Suppressor macrophage treated with lipopolysaccharide for 4 hours (primary cell): ENCODE measurements at places on chromosomes 7 and 10.
A peak's percentile ranks its signal among the peaks of the same experiment; 100 is the strongest.

DNA sequence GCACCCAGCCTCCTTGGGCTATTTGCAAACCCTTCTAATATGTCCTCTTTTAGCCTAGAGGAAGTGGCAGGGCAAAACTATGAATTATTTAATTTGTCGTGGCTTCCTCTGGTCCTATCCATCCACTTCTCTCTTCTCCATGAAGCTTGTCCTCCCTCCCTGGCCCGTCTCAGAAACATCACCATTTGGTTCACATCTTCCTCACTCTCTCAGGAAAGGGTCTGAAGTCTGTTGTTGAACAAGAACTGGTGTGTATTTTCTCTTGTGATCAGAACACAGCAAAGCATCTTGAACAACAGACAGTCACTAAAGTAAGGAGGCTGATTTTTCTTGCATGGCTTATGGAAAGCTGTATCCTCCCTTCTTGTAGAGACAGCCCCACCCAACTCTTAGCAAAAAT, 550.1 kb upstream of the NRP1 start:
- DNase-seq: no peak

DNA sequence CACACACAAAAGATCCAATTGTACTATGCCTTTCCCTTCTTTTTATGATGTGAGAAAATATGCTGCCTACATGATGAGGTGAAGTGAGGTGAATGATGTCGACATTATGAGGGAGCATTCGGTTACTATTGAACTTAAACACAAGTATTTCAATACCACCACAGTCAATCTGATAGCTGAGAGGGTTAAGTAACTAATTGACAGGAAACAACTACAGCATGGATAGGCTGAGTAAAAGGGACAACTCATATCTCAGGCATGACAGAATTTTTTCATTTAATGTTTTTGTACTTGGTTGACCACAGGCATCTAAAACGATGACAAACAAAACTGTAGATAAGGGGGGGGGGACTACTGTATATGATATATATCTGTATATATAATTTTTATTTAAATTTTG, 488.9 kb downstream of the SH2D4B start:
- DNase-seq: no peak

GRCh38 chr7:433558-433957, 86.1 kb downstream of the PDGFA start:
- DNase-seq: no peak

DNA sequence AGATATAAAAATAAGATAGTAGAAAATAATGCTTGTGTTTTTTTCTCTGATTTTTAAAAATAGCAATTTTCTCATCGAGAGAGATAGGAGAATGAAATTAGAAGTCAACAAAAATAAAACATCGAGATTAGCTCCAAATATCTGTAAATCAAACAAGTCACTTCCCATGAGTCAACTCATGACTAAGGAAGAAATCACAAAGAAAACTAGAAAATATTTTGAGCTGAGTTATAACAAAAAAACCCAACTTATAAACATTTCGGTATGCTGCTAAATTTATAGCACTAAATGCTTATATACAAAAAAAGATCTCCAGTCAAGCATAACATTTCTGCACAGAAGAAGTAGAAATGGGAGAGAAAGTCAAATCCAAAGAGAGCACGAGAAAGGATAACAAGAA, 140.1 kb downstream of the ITGA8 start:
- no peak for DNase-seq

- peak; percentile 96 for DNase-seq
Measured at GRCh38 chr7:12686234-12686890, 1.1 kb upstream of the ARL4A start.

DNA sequence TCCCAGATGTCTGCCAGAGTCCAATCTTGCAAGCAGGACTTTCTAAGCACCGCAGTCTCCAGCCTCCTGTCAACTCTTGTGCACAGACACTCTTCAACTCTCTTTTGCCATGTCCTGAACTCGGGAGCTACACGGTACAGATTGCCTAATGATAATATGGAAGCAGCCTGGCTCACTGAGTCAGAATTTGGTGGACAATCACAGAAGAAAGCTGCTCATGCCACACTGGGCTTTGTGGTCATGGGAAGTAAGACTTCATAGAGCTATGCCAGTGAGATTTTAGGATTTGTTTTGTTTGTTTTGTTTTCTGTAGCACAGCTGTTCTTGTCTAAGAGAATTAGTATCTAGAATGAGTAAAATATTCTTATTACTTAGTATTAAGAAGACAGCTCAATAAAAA, 144.1 kb upstream of the PRSS58 start:
- no peak for DNase-seq

DNA sequence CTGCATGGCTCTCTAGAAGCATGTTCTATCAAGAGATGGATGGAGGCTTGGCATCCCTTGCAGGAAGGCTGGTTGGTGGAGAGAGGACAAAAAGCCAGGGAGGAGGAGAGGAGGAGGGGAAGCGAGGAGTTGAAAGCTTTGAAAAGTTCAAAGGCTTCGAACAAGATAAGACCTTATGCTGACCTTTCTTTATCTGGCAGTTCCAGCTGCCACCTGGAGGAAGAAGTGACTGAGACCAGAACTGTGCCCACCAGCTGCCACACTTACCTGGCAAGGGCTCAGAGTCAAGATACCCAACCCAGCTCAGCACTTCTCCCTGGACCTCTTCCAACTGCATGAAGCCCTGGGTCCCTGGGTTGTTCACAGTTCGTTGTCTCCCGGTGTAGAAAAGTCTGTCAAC, 14.8 kb downstream of the CCL24 start:
- DNase-seq: no peak

GRCh38 chr7:131608116-131608500, 51.7 kb upstream of the PODXL start:
- DNase-seq: no peak

GRCh38 chr10:10500937-10501336, 516.7 kb upstream of the CELF2 start:
- no peak for DNase-seq

DNA sequence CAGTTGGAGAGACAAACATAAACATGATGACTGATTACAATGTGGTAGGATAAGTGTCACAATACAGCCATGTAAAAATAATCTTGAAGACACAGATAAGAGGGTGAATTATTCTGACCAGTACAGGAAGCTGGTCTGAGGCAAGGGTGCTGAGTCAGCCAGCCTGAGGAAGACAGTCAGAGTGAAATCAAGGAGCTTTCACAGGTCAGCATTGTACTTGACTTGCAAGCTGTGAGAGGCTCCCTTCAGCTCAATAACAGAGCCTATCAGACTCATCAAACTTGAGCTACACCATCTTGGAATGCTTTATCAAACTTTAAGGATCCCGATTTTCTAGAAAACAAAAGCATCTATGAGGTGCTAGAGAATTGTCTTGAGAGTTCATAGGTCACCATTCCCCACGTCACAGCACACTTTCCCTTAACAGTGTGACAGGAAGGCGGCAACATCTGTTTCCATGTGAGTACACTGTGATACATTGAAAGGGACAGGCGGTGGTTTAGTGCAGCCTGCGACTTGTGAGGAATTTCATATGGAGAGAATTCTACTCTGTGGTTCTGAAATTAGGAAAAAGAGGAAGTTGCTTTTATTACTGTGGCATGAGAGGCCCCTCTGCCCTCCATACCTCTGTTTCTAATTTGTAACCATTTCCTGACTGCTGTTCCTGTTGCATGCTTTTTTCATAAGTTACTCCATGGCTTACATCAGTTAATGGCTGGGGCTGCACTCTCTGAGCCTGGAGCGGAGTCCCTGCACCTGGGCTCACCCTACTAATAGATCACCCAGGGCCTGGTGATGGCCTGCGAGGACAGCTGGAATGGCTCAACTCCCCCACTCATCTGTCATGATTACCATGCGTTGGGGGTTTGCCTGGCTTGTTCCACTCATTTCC, 417.1 kb downstream of the SUGCT start:
- DNase-seq: peak; percentile 77

GRCh38 chr10:110642204-110643034, 1.7 kb upstream of the RBM20 start:
- DNase-seq: no peak

DNA sequence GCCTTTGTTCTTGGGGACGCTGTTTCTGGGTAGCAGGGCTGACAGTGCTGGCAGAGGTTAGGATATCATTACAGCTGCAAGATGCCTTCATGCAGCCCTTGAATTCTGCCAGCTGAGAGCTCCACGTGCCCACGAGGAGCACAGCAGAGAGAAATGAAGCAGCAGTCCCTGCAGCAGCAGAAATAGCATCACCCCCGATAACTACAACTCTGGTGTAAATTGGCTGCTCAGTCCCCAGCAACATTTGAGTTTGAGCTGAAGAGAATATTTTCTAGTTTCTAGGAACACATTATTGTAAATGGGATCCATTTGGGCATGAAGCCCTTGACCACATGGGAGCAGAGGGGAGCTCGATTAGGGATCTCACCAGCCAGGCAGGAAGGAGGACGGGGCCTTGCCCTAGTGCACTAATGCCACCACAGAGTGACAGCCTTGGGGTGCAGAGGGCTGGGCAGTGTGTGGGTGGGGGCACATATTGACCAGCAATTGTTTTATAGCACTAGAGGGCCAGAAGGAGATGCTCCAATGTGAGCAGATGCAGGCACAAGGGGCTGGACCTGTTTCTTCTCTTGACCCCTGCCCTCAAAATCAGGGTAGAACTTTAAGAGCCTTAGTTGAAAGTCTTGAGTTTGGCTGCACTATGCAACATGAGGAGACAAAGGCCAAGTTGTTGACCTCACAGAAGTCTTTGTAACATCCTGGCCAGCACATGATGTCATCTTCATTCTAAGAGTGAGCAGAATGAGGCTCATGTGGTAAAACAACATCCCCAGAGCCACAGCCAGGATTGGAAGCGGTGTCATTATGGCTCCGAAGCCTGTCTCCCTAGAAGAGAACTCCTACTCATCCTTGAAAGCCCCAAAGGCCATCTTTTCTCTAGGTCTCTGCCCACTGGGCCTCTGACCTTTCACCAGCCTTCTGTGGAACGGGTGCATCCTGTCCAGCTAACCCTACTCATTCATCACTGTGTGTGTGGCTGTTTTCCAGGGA, 52.6 kb downstream of the ADCY1 start:
- DNase-seq: no peak

GRCh38 chr10:131090761-131091661, 220.5 kb downstream of the TCERG1L start:
- no peak for DNase-seq

- DNase-seq: no peak
Measured at GRCh38 chr7:16773884-16774283, 20.3 kb downstream of the TSPAN13 start.

GRCh38 chr7:80124526-80125264, 9.9 kb upstream of the GNAI1 start:
- DNase-seq: no peak

- DNase-seq: no peak
Measured at GRCh38 chr7:80859272-80859970, 59.4 kb downstream of the SEMA3C start.

- DNase-seq: peak; percentile 66
Measured at GRCh38 chr7:26061678-26062603, 90.1 kb upstream of the NFE2L3 start.

- DNase-seq: peak; percentile 93
Measured at GRCh38 chr7:101952355-101953247, 135.2 kb downstream of the CUX1 start.

DNA sequence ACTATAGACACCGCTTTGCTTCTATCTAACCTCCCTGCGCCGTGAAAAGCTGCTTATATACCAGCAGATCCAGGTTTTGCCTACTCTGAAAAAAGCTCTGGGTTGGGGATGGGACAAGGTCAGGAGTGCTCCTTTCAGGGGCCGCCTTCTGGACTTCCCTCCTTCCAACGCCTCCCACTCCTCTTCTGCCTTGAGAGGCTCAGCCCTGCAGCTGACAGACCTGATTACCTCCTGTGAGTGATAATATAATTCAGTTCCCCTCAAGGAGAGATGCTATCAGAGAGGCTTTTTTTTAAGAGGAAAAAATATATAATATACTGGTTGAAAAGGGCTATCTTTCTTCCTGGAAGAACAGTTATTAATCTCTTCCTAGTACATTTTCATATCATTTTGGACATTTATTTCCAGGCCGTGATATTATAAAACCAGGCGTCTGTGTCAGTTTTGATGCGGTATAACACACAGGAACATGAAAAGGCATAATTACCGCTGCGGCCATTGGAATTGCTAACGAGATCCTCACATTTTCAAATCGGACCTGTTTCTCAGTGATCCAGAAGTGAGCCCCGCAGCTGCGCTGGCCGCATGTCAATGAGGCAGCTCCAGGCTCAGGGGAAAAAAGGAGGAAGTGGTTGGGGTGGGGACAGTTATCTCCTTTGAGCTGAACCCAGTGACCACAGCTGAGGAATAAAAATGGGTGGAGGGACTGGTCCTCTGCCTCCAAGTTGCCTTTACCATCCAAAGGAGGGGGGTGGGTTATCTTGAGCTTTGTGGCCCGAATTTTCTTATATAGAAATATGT, 457.1 kb downstream of the TYW1 start:
- DNase-seq: peak; percentile 1

- no peak for DNase-seq
Measured at GRCh38 chr7:70093205-70093904, 495.1 kb downstream of the AUTS2 start.

- DNase-seq: no peak
Measured at GRCh38 chr7:12222889-12223579, 11.9 kb downstream of the TMEM106B start.

- DNase-seq: peak; percentile 49
Measured at GRCh38 chr7:26978146-26978545, 113.8 kb upstream of the SKAP2 start.

DNA sequence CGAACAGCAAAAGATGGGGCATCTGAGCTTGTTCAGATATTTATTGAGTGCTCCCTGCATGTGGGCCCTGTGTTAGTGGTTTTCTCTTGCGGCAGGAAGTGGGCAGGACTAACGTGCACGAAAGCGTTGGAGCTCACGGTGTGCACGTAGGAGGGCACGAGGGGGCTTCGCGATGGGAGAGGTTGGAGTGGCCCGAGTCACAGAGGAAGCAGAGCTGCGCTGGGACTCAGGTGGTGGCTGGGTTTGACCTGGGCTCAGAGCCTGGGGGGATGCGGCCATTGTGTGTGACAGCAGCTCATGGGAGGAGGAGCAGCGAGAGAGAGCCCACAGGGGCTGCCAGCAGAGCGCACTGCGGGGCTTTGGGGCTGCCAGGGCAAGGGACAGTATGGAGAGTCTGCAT, 7.7 kb downstream of the ZSCAN25 start:
- DNase-seq: no peak

GRCh38 chr7:155589001-155589980, 42.9 kb upstream of the CNPY1 start:
- DNase-seq: no peak

DNA sequence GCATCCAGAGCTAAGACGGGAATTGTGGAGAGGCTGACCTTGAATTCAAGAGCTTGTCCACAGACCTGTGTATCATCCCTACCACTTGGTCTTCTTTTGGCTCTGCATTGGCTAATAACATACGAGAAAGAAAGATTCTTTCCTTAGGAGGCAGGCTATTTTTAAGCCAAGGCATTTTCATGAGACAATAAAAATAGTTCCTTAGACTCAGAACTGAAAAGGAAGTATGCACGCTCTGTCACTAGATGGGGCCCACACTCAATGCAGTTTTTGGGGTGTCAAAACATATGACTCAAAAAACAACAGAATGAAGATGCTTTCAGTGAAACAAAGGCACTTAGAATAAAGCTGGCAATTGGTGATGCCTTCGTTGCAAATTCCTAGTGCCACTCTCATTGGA, 265.9 kb upstream of the DGKB start:
- DNase-seq: no peak

- no peak for DNase-seq
Measured at GRCh38 chr7:84107259-84107658, 87.3 kb downstream of the SEMA3A start.
